MCF 10A (cell line): ENCODE measurements at places on chromosomes 16 and 17.
A peak's percentile ranks its signal among the peaks of the same experiment; 100 is the strongest.

- no peak for DNase-seq
Observed at GRCh38 chr17:82400206-82400605, 17.9 kb upstream of the HEXD start.

GRCh38 chr17:69763503-69763902 is 311.5 kb upstream of the KCNJ16 start:
- peak; percentile 67 for DNase-seq

DNA sequence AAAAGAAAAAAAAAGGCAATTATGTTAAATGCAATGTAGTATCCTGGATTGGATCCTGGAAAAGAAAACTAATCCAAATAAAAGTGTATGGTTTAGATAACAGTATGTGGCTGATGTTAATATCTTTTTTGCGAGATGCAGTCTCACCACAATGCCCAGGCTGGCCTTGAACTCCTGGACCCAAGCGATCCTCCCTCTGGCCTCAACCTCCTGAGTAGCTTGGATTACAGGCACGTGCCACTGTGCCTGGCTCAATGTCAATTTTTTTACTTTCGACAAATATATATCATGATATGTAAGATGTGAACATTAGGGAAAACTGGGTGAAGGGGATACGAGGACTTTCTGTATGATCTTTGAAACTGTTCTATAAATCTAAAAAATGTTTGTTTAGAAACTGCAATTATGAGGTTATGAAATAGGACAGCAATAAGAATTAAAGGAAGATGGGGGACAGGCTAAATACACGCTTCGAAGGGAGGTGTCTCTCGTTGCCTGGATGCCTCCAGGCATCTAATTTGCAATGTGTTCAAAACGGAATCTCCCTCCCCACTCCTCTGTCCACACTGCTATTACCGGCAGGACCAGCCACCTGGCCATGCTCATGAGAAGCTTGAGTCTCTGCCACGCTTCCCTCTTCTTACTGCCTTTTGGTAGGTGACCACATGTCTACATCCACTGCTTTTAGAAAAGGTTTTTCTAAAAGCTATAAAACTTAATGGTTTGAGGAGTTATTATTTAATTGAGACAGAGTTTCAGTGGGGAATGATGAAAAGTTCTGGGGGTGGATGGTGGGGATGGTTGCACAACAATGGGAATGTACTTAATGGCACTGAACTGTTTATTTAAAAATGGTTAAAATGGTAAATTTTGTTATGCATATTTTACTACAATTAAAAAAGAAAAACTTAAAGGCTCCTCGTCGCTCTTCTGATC is 15.2 kb downstream of the UBE2O start:
- peak; percentile 41 for DNase-seq

DNA sequence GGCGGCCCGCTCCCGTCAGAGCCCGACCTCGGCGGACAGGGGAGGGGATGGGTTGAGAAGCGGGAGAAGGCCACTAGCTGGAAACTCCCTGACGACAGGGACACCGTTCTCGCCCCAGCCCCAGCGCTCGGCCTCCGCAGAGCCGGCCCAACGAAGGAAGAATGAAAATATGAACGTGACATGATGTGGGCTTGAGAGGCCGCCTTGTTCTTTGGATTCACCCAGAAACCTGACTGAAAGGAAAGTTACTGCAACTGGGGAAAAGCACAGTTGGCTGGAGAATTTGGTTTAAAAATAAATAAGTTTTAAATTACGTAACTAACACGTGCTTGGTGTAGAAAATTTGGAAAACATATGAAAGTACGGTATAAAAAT is 21.1 kb downstream of the NPTX1 start:
- peak; percentile 56 for DNase-seq

DNA sequence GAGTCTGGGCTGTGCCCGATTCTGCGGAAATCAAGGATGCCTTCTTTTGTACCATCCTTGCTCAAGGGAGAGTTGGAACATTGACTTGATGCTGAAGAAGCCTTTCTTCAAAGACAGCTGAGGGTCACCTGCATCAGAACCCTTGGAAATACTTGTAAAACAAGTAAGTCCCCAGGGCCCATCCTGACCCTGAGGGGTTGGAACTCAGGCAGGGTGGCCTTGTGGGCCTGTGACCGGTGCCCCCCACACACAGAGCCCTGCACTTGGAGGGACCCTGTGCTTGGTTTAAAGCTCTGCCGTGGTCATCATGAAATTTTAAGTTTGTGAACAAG is 56.9 kb downstream of the WIPI1 start:
- DNase-seq = no peak

GRCh38 chr17:78316867-78317789 is 42.7 kb downstream of the SOCS3 start:
- DNase-seq = peak; percentile 63

DNA sequence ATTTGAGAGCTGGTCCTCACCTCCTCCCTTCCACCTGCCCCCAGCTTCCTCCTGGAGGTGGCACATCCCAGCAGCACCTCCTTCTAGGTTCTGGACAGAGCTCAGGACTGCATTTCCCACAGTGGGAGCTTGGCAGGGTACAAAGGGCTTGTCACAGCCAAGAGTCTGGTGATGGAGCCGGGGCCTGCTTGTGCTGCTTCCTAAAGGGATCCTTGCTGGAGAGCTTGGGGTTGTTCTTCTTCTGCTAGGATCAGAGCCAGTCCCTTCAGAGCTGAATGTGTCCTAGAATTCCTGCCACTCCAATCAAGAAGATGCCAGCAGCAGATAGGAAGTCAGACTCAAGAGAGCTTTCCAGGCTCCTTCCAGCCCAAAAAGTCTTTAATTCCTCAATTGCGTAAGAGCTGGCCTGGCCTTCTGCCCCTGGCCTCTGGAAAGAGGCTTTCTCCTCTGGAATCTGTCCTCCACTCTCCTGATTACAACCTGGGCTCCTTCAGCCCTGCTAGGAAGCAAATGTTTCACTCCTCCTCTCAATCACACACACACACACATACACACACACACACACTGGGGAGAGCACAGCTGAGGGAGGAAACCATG is 4.4 kb downstream of the CD300E start:
- peak; percentile 25 for DNase-seq

DNA sequence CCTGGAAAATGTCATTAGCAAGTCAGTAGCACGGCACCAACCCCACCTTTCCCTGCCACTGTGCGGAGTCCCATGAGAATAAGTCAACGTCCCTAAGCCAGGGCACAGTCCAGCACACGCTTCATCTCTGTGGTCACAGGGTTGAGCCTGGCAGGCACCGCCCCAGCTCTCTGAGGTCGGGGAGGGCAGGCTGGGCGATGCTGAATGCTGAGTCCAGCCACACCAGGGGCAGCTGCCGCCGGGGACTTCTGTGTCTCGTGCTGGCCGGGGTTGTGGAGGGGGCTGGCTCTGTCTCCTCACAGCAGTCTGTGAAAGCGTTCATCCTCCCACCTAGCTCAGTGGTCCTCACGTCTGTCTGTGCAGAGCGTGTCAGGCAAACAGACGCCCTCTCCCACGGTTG is 53.2 kb downstream of the BANP start:
- DNase-seq = no peak

DNA sequence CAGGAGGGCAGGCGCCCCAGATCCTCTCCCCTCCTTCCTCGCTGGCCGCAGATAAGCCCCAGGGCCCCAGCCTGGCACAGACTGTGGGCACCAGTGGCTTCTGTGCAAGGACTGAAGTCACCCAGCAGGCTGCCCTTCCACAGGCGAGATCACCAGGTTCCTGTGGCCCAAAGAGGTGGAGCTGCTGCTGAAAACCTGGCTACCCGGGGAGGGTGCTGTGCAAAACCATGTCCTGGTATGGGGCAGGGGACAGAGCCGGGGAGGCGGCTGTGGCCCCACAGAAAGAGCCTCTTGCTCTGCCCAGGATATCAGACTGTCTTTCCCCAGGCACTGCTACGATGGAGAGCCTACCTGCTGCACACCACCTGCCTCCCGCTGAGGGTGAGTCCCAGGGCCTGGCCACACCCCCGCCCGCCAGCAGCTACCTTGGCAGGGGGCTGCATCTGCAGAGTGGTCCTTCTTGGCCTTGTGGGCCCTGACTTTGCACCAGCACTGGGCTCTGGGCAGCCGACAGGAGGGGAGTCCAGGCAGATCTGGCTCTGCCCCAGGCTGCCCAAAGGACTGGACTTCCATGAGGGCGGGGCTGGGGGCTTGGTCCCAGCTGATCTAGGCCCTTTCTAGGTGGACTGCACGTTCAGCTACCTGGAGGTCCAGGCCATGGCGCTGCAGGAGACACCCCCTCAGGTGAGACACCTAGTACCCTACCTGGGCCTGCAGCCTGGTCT is 615 bp downstream of the CARMIL2 start:
- no peak for DNase-seq

- DNase-seq = peak; percentile 36
Observed at GRCh38 chr17:9386401-9386800, 189.2 kb downstream of the STX8 start.

GRCh38 chr16:82034981-82035612 is at the start of gene HSD17B2:
Gene HSD17B2 (plus strand): TSS chr16:82035253. CDS start chr16:82035425, 172 bp downstream.
- DNase-seq = peak; percentile 53

GRCh38 chr16:4010225-4011158 is 105.8 kb downstream of the ADCY9 start:
- DNase-seq = no peak

DNA sequence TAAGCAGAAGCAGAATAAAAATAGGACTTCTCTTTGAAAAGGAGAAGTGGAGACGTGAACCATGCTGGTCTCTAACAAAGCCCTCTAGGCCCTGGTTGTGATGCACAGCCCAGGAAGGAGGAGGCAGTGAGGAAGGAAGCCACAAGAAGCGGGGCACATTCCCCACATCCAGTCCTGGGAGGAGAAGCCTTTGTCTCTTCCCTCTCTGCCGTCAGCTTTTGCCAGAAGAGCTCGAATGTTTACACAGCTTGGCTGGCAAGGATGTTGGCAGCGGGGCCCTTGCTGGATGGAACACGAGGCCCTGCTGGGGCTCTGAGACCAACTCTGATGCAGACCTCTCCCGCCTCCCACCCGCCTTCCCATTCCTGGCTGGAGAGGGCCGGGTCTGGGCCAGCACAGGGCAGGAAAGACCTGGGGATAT is 91.3 kb downstream of the MAF start:
- DNase-seq = no peak

GRCh38 chr16:83742124-83742899 is 65.5 kb upstream of the HSBP1 start:
- DNase-seq = no peak

DNA sequence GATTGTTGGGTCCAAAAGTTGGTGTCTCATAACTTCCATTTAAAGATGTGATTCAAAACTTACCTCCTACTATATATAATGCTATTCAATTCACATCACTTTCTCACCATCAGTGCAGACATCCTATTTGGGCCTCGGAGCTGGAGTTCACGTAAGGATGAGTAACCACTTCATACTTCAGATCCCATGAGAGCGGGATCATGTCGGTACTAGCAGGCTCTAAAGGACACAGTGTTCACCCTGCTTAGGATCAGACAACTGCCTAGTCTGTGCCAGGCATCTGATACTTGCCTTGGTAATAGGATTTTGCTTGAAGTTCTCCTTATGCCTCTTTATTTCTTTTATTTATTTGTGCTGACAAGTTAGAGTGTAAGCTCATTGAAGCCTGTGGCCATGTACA is 39.5 kb downstream of the RBFOX1 start:
- DNase-seq = no peak

- no peak for DNase-seq
Observed at GRCh38 chr16:83599789-83600462, 207.9 kb upstream of the HSBP1 start.

GRCh38 chr16:3129137-3130131 is 5.4 kb upstream of the ZNF213 start:
- DNase-seq = peak; percentile 90

GRCh38 chr17:79621151-79621943 is 10.5 kb upstream of the RBFOX3 start:
- no peak for DNase-seq

DNA sequence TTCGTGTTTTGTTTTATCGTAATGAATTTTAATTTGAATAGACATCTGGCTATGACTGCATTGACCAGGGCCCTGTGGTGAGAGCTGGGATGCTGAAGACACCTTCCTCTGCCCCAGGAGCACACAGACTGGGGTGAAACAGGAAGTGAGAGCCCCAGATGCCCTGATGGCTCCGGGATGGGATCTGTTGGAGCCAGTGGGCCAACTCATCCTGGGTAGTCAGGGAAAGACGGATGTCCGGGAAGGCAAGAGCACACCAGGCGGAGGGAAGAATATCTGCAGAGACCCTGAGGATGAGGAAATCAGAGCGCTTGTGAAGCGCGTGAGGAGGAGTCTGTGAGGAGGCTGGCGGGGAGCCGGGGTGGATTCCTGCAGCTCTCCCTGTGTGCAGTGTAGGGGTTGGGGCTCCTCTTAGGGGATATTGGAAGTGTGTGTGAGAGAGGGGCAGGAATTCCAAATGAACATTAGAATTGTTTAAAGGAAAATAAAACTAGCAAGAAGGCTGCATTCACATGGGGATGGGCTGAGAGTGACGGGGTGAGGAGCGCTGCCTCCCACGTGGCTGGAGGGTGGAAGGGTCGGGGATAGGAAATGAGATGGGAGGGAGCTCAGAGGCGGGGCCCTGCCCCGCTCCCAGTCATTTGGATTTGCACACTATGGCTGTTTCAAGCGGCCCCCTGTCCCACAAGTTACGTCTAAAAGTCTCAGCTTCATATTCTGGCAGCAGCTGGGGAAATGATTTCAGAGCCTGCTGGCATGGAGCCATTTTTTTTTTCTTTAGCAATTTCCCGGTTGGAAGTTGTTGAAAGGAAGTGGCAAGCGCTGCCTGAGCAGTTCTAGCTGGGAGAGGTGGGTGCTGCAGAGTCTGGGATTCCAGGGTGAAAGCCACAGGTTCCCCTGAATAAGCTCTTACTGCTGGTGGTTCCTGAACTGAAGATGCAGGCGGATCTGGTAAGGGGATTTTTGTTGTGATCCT is 71.2 kb upstream of the LGALS9 start:
- DNase-seq = peak; percentile 90

DNA sequence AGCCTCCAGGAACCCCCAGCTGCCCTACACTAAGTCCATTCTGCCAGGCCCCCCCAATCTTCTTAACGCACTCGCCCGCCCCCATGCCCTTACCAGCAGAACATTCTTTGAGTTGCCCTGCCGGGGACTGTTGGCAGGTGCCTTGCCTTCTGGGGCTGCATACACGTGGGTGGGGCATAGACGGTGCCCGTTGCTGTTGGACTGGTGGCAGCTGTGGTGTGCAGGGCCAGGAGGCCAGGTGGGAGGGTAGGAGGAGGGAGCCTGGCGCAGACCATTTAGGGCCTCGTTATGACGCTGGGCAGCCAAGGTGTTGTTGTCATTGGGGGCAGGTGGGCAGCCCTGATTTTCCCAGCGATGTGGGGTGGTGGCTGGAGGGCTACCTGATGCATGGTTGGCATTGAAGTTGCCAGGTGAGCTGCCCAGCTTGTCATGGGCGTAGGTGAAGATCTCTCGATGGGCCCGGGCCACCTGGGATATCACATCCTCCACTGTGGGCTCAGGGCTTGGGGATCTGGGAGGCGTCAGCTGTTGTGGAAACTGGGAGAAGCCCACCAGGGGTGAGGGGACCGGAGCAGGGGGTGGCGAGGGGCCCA is 4.9 kb downstream of the NR1D1 start:
- DNase-seq = no peak

DNA sequence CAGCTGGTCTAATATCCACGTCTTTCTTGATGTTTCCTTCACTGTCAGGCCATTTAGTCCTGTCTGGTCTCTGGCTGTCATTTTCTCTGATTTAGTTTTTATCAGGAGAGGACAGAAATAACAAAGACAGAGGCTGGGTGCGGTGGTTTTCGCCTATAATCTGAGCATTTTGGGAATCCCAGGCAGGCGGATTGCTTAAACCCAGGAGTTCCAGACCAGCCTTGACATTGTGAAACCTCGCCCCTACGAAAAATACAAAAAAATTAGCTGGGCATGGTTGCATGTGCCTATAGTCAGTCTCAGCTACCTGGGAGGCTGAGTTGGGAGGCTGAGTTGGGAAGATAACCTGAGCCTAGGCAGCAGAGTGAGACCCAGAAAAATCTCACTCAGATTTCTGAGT is 7.1 kb downstream of the SRCAP start:
- DNase-seq = no peak
